ENCODE measurements at places on chromosomes 2 and 18.

GRCh38 chr2:155178921-155179320 is 480.4 kb downstream of the KCNJ3 start:
- DNase-seq: no peak

DNA sequence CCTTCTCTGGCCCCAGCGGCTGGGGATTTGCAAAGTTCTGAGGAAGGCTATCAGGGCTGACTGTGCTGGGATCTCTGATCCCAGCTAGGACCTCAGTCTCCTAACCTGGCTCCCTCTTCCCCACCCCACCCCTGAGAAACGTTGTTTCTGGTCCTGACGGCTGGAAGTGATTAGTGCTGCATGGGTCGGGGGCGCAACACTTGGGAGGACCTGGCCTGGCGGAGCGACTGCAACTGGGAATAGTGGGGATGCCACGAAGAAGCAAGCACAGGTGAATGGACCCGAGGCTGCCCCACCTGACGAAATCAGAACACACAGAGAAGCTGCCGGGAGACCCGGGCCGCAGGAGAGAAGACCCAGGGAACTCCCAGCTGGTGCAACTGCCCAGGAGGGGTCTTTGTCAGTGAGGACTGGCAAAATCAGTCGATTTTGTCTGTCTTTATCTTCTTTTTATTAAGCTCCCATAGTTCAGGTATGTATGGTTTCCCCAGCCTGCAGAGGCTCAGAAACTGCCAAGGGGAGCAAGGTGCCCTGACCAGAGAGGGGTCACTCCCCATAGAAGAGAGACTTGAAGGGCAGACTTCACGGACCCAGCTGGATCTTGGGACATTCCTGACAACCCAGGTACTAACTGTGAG is 656 bp upstream of the LBX2 start:
- no peak for DNase-seq

GRCh38 chr2:47310801-47311560 is 92.0 kb upstream of the MSH2 start:
- DNase-seq: no peak

GRCh38 chr18:1302861-1303260 is 398.2 kb downstream of the ADCYAP1 start:
- DNase-seq: no peak

DNA sequence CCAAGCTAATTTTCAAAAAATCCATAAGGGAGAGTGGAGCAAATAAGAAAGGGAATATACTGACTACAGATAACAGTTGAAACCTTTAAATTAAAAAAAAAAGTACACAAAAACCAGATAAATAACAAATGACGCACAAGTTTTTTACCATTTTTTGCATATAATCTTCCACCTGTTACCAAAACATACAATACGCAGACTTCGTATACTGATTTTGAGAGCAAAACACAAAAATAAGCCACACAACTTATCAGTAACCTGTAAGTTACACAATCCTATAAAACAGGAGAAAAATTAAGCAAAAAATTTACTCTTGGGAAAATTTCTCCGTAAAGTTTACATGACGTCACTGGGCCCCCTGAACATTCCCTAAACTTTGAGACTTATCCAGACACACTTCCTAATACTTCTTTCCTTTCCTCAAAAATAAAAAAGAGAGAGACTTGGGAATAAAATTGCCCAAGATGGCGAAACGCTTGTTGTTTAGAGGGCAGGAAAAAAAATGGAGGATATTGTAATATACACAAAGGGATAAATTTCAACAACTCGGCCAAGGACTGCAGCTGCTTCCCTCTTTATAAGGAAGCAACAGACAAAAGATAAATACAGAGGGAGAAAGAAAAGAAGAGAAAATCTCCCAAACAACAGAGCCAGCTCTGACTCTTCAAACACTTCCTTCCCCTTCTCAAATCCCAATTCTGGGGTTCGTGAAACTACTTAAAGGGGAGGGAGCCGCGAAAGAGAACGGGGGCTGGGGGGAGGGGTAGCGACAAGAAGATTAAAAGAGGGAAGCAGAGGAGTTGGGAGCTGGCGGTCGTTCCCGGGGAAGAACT is 1.6 kb downstream of the BAZ2B start:
- no peak for DNase-seq

DNA sequence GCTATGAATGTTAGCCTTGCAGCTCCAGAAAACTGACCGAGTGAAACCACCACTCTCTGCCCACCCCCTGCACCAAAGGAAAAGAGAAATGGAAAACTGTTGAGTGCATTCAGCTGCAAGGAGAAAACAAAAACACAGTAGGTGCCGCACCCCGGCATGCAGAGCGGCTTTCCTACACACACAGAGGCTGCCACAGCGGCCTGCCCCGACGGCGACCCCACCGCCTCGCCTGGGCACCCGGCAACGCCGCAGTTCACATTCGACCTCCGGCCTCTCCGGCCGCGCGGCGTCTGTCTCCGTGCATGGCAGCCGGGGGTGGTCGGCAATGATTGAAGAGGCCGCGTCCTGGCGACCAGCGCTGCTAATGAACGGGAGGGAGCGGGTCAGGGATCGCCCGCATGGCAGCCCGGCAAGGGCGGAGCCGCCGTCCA is 417.1 kb upstream of the SALL3 start:
- DNase-seq: no peak

DNA sequence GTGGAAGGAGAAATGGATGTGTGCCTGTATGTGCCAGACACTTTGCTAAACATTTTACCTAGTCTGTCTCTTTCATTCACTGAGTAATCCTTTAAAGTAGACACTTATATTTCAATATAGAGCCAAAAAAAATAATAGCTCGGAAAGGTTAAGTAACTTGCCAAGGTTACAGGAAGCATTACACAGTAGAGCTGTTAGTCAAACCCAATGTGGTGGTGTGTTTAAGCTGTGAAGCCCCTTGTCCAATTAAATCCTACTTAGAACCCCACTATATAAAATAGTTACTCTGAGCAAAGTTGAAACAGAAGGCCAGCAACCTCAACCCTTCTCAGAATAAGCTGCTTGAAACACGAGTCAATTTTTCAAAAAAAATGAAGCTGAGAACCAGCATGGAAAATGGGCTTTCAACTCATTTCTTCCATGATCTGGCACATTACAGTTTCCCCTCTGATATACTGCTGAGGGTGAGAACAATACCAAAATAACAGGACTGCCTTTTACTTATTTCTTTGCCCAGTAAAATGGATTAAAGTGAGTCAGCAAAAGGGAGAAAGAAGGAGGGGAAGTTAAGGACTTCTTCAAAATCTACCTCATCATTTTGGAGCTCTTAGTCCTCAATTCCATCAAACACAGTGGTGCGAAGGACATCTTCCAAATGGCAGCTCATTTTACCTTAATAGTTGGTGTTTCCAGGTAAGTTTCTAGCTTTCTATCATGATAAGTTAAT is 7.9 kb downstream of the RDH14 start:
- no peak for DNase-seq

DNA sequence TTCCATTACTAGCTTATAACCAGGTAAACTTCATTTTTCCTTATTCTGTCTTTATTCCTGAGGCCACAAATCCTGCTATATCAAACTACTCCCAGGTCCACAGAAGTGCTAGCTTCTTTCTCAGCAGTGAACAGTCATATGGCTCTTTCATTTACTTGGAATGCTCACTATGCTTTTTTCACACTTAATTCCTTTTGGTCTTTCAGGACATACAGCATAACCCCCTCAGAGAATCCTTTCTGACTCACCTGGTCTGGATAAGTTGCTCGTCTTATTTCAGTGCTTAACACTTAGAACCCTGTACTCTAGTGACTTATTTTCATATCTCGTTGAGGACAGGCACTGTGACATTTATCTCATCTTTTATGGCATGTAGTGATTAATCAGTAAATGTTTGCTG is 325.0 kb upstream of the UBE2E3 start:
- no peak for DNase-seq

GRCh38 chr18:38933322-38933721 is 1367.7 kb upstream of the CELF4 start:
- DNase-seq: no peak

DNA sequence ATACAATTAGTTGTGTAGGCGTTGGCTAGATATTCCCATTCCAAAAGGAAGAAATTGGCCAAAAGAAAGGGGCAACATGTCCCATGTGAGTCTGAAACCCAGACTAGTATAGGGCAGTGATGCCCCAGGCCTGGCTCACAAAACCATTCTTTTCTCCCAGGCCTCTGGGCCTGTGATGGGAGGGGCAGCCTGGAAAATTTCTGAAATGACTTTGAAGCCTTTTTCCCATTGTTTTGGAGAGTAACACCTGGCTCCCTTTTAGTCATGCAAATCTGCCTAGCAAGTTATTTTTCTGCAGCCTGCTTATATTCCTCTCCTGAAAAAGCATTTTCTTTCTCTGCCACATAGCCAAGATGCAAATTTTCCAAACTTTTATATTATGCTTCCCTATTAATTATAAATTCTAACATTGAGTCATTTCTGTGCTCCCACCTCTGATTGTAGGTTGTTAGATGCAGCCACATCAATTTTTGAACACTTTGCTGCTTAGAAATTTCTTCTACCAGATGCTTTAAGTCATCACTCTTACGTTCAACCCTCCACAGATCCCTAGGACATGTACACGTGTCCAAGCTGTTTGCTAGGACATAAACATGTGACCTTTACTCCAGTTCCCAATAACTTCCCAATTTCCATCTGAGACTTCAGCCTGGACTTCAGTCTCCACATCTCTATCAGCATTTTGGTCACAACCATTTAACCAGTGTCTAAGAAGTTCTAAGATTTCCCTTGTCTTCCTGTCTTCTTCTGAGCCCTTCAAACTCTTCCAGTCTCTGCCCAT is 76.1 kb upstream of the MC4R start:
- DNase-seq: no peak

GRCh38 chr2:217790681-217791392 is 212.0 kb downstream of the TNS1 start:
- DNase-seq: peak; percentile 26
